EH (cell line): ENCODE measurements at places on chromosomes 3 and 15.

GRCh38 chr3:43013743-43014155 lies 34.6 kb downstream of the GASK1A start:
- DNase-seq: no peak

GRCh38 chr3:129526121-129526900 lies 2.1 kb upstream of the RHO start:
- DNase-seq: no peak

DNA sequence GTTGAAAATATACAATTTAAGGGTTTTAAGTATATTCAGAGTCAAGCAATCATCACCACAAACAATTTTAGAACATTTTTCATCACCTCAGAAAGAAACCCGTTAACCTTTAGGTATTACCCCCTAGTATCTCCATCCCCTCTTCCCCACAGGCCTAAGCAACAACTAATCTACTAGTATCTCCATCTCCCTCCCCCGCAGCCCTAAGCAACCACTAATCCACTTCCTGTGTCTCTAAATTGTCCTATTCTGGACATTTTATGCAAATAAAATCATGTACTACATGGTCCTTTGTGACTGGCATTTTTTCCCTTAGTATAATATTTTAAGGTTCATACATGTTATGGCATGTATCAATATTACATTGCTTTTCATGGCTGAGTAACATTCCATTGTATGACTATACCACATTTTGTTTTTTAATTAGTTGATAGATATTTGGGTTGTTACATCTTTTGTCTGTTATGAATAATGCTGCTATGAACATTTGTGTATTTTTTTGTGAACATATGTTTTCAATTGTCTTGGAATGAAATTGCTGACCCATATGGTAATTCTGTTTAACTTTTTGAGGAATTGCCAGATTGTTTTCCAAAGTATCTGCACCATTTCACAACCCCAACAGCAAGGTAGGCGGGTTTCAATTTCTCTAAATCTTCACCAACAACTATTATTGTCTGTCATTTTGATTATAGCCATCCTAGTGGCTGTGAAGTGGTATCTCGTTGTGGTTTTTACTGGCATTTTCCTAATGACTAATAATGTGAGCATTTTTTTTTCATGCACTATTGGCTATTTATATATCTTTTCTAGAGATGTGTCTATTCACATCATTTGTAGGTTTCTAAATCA lies 215.6 kb upstream of the CD96 start:
- peak; percentile 89 for DNase-seq

DNA sequence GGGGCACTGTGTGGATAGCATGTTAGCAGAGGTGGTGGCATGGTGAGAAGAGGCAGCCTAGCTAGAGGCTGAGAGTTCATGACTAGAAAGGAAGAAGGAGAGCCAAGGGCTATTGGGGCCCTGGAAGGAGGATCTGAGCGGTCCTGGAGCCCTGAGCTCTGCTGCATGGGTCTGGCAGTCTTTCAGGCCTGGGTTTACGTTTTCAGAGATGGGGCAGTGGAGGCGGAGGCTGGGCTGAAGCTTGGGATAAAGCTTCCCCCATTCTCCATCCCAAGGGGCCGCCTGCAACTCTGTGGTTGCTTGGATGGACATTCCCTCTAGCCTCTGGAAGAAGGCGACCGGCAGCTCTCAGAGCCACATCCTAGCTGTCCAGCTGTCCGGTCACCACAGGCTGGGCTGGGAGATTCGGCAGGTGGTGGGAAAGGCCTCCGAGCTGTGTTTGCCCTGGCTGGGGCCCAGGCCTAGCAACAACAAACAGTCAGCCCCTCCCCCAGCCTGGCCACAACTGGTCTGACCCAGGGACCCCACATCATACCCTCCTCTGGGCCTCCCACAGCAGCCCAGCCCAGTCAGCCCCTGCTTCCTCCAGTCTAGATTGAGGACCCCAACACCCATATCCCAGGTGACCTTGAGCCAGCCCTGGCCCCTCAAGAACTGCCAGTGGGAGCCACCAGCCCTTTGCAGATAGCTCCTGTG lies 1.8 kb upstream of the SLC38A3 start:
- DNase-seq: no peak

- no peak for DNase-seq
Observed at GRCh38 chr15:95898761-95899160, 431.7 kb upstream of the NR2F2 start.

DNA sequence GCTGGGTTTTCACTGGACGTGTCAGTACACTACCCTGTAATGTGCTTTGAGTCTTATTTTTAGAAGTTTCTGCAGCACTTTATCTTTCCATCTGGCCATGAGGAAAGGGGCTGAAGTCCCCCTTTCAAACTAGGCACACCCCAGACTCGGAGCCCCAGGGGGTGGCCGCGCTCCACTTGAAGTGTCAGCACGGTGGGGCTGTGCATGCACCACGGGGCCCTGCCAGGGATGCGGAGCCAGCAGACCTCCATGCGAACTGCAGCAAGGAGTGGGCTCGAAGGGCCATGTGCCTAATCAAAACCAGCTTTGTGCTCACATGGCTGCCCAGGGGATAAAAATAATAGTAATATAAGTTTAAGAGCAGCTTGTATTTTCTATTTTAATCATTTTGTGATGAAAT lies 100.9 kb upstream of the HACD2 start:
- no peak for DNase-seq

GRCh38 chr3:150062492-150062891 lies 91.8 kb upstream of the PFN2 start:
- DNase-seq: peak; percentile 76

DNA sequence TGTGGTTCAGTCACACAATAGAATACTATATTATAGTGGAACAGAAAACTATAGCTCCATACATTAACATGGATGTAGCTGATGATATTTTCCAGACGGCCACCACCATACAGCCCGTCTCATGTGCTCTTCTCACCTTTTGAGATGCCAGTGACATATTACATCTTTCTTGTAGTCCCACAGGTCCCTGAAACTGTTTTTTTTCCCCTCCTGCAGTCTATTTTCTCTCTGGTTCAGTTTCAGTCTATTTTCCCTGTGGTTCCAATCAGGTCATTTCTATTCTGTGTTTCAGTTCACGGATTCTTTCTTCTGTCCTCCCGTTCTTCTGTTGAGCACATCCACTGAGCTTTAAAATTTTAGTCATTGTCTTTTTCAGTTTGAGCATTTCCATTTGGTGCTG lies 72.2 kb downstream of the PPCDC start:
- DNase-seq: no peak

DNA sequence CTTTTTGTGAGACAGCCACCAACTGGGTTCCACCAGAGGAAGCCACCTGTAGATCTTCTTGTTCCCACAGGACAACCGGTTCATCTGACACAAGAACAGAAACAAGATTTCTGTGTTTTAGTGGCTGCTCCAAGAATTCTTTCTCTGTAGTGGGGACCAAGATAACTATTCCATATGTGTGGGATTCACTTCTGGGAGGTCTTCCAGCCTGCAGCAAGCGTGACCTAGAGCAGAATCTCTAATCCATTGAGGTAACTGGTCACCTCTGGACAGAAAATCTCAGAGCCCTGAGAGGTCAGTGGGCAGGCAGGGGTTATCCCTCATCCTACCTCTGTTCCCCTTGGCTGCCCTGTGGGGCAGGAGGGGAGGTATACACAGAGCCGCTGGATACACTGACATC lies 311.3 kb downstream of the NTRK3 start:
- DNase-seq: no peak

DNA sequence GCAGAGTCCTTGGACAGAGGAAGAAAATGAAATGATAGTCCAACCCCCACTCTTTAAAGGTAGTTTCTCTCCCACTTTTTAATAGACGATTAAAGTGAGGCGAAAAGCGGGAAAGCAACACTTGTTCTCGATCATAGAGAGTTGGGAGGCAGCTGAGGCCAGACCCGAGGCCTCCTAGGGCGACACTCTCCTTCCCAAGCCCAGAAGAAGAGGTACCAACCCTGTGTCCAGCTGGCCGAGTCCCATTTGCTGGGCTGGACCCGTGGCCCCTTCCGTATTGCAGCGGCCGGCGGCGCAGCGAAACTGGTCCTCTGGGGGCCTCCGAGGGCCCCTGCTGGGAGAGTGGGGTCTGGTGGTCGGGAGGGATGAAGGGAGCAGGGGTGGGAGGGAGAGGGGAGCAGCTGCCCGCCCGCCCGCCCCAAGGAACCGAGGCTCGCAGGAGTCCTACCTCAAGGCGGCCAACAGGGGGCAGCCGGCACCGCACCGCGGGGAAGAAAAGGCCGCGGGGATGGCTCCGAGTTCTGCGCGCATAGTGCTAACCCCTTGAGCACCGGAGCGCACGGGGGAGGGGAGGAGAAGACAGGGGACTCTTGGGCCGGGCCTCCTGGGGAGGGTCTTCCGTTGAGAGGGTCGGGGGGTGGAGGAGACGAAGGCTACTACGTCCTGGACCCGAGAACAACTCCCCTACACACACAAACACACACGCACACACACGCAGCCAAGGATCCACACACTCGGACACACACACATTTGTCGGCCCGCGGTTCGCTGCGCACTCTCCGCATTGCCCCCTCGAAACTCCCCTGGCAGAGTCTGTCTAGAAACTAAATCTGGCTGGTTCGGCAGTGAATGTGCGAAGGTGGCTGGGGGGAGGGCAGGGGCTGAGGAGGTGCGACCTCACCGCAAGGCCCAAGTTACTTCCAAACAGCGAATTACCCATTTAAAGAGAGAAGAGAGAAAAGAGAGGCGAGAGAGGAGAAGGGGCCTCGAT lies 2.0 kb downstream of the WNT5A start:
- DNase-seq: peak; percentile 89

DNA sequence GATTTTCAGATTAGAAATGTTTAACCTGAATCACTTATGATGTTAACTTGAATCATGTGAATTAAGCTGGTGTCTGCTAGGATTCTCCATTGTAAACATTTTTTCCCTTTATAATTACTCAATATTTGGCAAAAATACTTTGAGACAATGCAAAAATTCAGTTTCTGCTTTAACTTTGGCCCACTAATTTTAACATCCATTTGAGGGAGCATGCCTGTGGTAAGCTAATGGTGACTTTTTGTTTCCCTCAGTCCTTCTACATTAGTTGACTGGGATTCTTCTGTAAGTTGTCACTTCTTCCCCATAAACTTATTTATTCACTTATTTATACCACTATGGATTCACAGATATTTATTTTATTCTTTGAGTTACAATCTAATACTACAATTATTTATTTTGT lies 59.3 kb downstream of the PIK3R4 start:
- peak; percentile 65 for DNase-seq

DNA sequence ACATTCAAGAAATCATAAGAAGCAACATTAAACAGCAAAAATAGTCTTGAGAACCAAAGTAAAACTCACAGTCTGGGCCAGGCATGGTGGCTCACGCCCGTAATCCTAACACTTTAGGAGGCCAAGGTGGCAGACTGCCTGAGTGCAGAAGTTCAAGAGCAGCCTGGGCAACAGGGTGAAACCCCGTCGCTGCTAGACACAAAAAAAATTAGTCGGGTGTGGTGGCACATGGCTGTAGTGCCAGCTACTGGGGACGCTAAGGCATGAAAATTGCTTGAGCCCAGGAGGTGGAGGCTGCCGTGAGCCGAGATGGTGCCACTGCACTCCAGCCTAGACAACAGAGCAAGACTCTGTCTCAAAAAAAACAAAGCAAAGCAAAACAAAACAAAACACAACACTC lies 117.7 kb upstream of the GOLGA6L6 start:
- no peak for DNase-seq

DNA sequence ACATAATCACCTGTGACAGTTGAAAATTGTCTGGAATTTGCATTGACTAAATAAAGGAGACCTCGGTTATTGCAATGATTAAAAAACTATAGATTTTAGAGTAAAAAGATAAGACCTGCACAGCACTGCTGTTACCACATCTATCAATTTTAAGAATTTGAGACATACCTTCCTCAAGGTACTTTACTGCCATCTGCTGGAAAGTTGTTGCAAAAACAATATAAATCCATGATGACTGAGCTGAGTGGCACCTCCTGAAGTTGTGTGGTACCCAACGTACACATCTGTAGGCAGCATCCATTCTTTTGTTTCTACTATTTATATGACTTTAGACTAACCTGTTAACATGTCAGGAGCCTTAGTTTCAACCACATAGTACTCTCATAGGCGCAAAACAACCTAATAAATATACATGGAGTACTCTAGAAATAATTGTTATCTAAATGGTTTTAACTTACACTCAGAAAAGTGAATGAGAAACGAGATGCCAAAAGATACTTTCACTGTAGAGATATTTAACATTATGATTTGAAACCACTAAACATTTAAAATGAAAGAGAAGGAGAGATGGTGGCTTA lies 106.7 kb downstream of the GHSR start:
- peak; percentile 69 for DNase-seq

- no peak for DNase-seq
Observed at GRCh38 chr15:95290176-95290974, 1040.1 kb upstream of the NR2F2 start.

DNA sequence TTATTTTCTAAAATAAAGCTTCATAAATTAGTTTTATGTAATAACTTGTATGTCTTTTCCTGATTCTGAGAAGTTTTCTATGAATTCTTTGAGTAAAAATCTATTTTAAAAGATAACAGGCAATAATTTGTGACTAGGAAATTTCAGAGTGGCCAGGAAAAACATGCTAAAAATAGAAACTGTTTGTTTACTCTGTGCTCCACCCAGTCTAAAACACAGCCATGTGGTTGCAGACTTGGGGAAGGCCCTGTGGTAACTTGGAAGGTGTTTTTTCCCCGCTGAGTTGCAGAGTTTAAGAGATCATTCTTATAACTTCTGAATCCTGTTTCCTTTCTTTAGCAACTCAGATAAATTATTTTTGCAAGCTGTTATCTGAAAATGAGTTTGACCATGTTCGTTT lies 21.9 kb downstream of the PLCL2 start:
- DNase-seq: peak; percentile 56

DNA sequence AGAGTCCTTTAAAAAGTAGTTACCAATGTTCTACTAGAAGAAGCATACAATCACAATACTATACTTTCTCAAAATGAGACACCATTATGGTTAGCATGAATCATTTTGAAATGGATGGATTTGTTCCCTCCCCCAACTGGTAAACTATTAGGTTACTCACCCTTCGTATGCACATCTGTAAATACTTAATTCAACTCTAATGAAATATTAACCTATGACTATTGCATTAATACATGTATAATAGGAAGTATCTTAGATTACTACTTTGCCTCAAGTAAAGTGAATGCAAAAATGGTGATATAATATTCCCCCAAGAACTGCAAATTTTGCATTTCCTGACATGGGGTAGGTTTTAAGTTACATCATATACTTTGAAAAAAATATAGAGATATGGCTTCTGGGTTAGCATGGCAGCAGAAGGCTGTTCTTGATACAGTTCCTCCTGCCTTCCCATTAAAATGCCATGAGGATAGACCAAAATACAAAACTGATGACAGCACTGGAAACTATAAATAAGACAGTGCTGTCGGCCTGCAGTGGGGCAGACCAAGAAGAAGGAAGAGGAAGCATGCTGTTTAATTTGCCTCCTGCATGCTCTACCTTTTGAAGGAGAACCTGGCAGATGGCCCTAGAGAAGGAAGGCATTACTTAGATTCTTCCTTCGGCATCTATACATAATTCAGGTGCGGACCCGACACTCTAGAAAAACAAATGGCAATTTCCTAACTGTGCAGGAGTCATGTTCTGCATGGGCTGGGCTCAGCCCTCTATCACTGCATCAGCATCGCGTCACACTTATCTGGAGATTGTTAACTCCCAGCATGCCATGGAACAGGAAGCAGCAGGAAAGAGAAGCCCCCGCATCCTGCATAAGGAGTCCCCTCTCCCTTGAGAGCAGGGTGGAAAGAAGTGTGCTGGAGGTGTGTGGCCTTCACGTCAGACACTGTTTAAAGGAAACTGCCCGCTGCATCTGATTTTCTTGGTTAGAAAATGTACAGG lies 41.8 kb upstream of the NEO1 start:
- DNase-seq: no peak

- DNase-seq: peak; percentile 88
Observed at GRCh38 chr3:159252274-159252673, 450.4 kb downstream of the MFSD1 start.

- no peak for DNase-seq
Observed at GRCh38 chr3:183099838-183100204, 525 bp upstream of the MCCC1 start.
